Activated gamma-delta T cell treated with anti-CD3 and anti-CD28 coated beads, Interleukin-2, amount 50 U/mL, for 16 hours (primary cell): ENCODE measurements at places on chromosomes 1 and 21.

DNA sequence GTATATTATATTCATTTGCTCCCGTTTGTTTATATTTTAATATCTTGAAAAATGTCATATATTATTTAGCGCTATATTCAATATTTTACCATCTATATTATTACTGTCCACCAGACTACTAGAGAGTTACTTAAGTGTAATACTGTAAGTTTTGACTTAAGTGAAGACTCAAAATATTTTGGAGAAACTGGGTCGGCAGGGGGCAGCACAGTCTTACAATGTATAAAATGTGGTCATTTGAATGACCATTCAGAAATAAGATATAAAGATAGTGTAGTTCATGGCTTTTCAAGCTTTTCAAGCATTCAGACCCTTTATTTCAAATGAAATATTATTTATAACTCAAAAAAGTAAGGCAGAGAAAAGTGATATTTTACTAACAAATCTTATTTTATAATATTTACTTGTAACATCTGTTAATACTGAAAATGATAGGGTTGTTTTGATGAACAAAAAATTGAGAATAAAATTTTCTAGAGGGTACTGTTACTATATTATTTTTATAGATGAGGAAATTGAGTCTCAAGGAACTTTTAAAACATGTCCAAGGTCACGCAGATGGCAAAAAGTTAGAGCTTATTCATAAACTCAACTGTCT is 89.0 kb upstream of the SERTAD4 start:
- DNase-seq, result peak; percentile 8

DNA sequence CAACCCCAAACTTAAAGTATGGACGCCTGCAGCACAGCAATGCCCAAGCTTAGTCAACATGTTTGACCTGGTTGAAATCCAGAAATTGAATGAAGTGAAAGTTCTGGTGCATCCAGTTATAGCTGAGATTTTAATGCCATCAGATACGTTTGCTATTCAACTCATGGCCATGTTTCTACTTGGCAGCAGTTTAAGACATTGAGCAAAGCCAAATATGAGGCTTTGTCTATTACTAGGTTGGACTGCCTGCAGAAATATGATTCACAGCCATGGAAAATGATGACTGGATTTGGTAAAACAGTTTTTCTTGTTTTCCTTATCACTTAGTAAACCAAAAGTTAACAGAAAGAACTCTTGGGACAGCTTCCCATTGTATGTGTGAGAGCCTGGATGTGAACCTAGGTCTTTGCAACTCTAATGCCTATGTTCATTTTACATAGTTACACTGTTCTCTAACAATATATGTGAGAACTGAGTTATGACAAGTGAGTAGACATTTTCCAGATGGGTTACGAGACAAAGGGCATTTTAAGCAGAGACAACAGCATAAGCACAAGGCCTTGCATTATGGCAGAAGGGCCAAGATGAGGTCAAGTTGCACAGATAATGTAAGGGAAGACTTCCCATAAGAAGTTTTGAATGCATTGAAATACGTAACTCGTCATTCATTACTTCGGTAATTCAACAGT is 32.4 kb upstream of the MYSM1 start:
- no peak for DNase-seq

GRCh38 chr1:61377242-61377958 is 295.0 kb downstream of the NFIA start:
- DNase-seq, result no peak

DNA sequence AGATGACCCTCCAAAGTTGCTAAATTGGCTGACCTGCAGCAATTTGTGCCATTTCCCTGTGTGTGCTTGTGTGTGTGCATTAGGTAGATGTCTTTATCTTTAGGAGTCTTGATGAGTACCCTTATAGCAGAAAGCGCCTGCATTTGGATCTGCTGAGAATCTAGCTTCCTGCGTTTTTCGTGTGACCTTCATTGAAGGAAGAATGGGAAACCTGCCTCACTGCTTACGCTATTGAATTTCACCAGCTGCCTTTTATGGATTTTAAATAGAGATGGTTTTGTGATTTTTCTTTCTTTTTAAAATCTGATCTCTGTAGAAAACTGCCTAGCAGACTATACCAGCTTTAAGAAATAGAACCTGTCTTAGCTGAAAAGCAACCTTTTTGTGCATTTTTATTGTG is 124.5 kb downstream of the CACHD1 start:
- DNase-seq, result no peak

DNA sequence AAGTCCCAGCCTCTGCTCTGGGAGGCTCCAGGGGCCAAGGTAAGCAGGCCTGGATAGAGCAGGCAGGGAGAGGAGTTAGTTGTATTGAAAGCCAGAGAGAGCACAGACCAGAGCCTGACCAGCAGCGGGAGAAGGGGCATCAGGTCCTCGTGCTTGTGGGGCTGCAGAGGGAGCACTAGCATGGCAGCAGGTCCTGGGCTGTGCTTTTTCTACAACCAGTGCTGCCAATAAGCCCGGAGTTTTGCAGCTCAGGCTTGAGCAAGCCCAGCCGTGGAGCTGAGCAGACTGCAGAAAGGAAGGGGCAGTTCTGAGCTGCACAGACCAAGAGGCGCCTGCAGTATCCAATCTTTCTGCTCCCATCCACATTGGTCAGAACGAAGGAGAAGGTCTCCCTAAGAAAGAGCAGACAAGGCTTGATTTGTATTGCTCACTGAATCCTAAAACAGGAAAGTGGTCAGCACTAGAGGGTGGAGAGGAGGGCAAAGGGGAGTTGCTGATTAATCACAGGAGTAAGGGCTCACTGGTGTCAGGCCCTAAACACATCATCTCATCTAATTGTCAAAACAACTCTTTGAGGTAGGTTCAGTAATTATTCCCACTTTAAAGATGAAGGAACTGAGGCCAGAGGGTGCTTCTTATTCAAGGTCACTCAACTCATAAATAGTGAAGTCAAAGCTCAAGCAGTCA is 2.7 kb downstream of the DENND2D start:
- DNase-seq, result no peak

GRCh38 chr1:45647248-45648021 is 23.6 kb upstream of the CCDC17 start:
- no peak for DNase-seq
